ENCODE measurements at places on chromosomes 3 and 15.

DNA sequence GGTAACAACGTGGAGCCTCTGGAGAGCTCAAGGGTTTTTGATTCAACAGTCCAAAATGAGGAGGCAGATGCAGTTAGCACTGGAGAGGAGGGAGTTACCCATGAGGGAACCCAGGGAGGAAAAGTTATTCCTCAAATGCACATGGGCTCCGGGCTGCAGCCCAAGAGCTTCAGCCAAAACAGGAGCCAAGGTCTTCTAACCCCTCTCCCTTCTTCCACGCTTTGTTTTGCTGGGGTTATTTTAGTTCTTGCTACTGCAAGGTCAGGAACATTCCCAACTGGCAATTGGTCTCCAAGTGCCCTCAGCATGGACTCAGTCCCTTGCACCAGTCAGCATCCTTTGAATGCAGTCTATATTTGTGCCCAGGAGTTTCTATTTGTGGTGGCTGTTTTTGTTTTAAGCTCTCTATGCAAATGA, 90.0 kb downstream of the TGFBR2 start:
- DNase-seq: no peak

GRCh38 chr3:61777483-61777882, 216.1 kb downstream of the PTPRG start:
- no peak for DNase-seq

- DNase-seq: no peak
Observed at GRCh38 chr3:144165482-144165881, 193.9 kb downstream of the DIPK2A start.

GRCh38 chr3:111763001-111763471, 96.0 kb upstream of the PHLDB2 start:
- DNase-seq: no peak

DNA sequence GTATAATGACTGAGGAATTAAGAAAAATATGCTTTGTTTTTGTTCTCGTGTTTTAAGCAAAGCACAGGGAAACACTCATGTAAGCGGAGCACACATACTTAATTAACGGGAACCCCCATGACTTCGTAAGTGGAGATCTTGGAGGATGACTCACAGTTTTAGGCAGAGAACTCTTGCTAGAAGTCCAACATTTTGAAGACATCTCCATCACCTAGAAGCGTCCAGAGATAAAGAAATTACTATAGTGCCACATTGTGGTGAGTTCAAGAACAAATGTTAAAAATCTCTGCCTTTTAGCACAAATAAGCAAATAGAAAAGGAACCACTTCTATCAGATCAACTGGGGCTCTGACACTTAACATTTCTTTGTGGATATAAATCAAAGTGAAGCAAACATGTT, 194.1 kb upstream of the ARHGEF26 start:
- no peak for DNase-seq

DNA sequence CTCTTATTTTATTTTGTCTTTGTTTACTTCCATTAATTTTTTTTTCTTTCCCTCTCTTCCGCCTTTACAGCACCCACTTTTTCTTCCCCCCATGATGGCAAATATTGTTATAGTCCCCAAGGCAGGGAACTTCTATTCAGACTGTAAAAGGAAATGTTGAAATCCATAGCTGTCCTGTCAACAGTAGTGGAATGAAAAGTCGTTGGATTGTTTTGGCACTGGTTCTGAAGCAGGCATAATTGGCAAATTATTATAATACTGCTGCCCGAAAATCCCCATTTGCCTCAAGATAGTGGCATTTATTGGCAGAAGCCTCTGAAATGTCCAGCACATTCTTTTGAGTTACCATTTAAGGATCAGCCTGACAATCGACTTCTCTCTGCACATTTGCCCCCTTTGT, 150.6 kb downstream of the TPRG1 start:
- DNase-seq: no peak

- no peak for DNase-seq
Observed at GRCh38 chr3:66133853-66134445, 86.9 kb upstream of the SLC25A26 start.

GRCh38 chr3:136048068-136048467, 82.5 kb downstream of the PPP2R3A start:
- no peak for DNase-seq

DNA sequence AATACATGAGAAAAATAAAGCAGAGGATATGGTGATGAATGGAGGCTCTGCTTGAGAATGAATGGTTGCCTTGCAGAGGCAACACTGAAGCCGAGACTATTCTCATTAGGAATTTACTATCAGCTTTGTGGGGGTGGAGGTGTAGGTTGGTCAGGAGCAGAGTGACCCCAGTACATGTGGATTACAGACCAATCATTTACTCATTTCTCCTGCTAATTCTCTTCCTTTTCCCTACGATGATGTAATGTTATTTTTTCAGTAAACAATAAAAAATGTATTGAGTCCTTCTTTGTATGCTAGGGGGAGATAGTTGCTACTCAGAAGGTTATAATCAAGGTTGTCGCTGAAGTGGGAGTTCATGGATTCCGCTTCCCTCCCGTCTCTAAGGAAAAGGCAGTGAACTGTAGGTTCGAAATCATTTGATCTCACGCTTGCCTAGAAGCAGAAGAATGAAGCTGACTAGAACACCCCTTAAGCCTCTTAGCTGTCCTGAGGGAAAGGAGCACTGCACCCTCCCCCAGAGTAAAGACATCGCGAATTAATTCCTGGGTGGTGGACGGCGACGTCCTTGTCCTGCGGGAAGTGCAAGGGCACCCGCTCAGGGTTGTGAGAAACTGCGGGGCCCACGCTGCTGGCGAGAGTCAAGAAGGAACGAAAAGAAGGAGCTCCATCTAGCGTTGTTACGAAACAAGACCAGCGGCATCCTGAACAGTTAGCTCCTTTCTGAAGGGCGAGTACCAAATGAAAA, 213.2 kb upstream of the PFN2 start:
- peak; percentile 81 for DNase-seq

DNA sequence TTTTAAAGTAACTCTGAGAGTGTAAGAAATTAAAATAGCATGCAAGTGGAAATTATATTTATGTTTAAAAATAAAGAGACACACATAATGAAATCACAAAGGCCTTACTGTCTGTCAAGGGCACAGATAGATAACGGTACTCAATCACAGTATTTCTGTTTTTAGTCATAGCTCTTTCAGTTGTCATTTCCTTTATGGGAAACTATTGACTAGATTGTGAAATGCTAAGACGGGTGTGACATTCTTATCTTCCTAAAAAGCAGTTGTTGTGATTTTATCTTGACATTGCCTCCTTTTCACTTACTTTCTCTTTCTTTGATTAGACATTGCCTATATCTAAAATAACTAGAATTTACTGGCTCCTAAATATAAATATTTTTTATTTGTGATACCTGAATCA, 100.1 kb upstream of the PLSCR5 start:
- DNase-seq: no peak

DNA sequence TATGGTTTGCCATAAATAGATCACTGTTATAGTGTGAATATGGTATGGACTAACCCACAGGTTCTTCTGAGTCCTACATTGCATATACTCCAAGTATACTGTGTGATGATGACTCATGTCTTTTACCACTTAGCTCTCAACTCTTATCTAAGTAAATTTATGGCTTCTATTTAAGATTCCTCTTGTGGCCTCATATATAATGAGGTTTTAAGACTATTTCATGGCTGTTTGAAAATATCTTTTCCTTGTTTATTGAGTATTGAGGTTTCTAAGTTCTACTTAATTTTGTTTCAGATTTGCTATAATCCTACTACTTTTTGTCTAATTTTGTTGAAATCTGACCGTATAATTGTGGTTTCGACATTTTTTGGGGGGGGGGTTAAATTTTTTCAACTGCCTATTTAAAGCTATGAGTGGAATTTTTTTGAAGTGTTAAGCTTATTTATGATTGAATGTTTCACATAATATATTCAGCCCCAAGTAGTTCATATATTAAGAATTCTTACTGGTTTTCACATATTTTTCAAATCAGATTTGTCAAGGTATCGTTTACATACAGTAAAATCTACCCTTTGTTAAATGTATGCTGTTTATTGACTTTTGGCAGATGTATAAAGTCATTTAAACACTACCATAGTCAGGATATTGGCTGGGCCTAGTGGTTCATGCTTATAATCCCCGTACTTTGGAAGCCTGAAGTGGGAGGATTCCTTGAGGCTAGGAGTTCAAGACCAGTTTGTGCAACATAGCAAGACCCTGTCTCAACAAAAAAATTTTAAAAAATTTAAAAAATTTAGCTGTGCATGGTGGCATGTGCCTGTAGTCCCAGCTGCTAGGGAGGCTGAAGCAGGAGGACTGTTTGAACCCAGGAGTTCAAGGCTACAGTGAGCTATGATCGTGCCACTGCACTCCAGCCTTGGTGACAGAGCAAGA, 11.7 kb downstream of the SLC25A36 start:
- DNase-seq: no peak

DNA sequence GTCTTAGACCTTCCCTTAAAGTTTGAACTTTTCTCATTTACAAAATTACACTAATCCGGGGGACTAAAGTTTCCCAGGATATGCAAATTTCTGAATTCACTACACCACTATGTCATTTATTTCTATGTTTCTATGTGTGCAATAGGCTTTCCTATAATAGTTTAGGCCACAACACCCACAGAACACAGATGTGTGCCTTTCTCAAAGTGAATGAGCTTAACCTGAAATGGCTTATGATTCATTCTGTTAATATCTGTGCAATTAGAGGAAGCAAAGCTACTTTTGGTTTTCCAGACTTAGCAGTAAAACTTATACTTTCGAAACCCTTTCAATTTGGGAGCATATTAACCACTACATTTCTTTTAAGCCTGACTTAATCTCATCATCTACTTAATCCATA, 748.1 kb downstream of the GBE1 start:
- no peak for DNase-seq

DNA sequence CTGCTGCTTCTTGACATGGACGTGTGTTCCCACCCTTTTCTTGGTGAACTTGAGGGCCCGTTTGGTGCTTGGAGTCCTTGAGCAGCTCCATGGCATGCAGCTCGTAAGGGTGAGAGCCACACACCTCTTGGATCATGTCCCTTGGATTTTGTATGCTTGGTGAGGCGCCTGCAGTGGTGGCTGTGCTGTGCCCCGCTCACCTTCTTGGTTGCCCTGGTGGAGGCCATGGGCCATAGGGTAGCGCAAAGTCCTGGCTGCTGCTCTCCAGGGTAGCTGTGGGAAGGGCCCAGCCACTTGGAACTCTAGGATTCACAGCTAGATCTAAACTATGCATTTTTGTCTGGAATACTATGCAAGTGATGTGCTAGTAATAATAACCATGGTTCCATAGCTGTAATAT, 26.7 kb upstream of the DPPA4 start:
- no peak for DNase-seq

DNA sequence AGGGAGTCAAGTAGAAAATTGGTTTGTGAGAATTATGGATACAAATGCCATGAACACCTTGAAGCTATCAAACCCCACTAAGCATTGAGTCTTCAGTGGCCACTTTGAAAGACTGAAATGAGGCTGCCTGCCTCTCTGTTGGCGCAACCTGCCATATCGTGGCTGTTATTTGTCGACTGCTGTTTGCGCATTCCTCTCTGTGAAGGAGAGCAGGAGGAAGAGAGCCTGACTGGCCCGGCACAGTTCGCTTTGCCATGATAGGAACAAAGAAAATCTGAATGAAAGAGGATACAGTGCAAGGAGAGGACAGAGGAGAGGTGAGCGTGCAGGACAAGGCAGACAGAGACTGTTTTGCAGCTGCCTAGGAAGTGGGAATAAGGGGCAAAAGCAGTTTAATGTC, 289.4 kb downstream of the RYR3 start:
- DNase-seq: no peak

Data from NCI-H146 (cell line).